ENCODE measurements at places on chromosomes 3 and 15.

DNA sequence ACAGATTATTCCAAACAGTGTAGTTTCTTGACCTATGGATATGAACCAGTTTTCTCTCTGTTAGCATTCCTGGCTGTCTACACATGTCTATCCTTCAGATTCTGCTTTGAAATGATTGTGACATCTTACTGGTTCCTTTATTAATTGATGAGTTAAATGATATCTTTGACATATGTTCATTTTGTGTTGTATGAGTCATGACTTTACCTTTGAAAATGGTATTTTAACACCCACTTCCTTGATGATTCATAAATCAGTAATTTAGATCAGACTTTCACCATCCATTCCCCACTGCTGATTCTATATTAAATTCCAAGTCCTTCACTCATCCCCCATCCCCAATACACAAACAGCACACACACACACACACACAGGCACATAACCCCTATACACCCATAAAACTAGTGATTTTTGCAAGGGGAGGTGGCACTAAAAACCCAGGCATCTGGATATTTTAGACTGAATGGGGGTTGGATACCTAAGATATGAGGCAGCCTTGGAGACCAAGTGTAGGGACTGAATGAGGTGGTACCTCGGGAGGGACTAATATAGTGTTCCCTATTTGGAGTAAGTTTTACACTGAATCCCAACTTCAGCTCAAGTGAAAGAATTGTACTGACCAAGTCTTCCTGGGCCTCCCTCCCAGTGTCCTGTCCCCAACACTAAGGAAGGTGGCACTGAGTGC, 9.7 kb downstream of the CCK start:
- no peak for DNase-seq

- DNase-seq, result no peak
These were observed 74.0 kb downstream of the COL8A1 start for GRCh38 chr3:99712291-99712954.

- no peak for DNase-seq
These were observed at the start of gene RHCG for GRCh38 chr15:89496155-89497098. TSS of gene RHCG (minus strand) at chr15:89496583. CDS start at chr15:89496544, 39 bp downstream.

DNA sequence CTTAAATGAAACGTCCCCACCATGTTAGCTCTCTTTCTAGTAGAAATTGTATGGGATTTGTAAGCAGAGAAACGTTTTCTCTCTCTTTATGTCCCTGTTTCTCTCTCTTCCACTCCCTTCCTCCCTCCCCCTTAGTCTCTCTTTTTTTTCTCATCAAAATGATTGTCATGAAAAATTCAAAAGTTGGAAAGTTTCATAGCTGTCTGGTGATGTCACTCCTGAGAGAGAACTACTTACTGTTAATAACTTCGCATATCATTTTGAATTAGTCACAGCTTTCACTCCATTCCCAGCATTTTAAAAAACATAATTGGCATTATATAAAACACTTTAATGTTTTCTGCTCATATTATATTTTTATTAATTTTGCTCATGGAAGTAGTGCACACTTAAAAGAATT, 331.1 kb downstream of the C3orf38 start:
- no peak for DNase-seq

DNA sequence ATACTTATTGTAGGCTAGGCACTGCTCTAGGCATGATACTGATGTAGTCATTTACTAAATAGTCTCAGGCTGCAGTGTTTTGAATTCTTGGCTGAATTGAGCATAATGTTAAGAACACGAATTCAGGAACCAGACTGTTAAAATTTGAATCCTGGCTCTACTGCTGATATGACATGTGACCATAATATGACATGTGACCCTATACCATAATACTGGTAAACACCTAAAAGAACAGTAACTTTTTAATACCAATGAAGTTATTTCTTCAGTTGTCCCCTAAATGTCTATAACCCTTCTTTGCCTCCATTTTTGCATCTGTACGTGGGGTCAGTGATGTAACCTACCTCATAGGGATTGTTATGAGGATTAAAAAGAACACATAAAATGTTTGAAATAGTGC, 18.1 kb downstream of the TBC1D23 start:
- no peak for DNase-seq

GRCh38 chr3:183210341-183210740, 42.7 kb upstream of the B3GNT5 start:
- DNase-seq, result no peak

- peak; percentile 54 for DNase-seq
These were observed 91.5 kb downstream of the ITPR1 start for GRCh38 chr3:4584456-4585249.

DNA sequence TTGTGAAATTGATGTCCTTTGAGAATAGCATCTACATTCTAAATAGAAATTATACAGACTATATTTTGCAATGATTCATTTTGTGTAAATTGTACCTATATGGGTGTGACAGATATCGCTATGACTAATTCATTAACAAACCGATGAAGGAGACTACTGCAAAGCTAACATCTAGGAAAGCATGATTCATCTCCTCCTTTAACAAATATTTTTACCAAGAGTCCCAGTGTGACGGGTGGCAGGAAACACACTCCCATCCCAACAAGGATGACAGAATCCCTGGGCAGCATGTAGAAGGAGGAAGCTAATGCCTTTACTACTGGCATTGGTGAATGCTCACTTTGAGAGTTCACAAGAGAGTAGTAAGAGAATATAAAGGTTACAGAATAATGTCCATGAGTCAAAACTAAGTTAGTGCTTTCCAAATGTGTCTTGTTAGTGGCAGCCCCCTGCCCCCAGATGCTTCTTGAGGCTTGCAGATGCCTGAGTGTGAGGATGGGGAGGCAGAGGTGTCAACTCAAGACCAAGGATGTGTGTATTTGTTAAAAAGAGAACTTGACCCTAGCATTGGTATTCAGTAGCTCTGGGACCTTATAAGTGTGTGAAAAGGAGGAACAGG, 180.6 kb downstream of the FMN1 start:
- DNase-seq, result no peak

All from aorta (tissue), 5 donors.